ENCODE measurements at places on chromosomes 11 and 22.

- DNase-seq = no peak
These were observed 589.3 kb downstream of the INSC start for GRCh38 chr11:15704064-15704463.

DNA sequence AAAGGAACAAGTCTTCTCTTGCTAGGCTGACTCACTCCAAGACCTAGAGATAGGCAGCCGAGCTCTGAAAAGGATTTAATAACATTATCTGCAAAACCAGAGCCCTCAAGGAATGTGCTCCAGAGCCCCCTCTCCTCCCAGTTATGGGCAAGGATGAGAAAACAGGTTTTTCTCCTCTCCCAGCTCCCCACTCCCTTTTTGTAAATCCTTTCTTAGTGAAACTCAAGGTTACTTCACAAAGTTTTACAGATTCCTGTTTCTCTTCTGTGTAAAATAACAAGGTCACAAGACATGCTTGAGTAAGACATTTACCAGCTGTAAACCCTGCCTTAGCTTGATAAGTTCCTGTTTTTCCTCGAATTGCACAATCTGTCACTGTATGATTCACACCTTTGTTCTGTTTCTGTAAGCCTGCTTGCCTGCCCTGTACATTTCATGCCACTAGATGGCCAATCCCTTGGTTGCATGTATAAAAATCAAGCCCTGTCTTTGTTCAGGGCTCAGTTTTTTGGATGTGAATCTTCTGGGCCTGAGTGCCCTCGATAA, 489.4 kb downstream of the KCNA4 start:
- DNase-seq = no peak

- DNase-seq = no peak
These were observed 127.3 kb upstream of the SEZ6L start for GRCh38 chr22:26041931-26042330.

DNA sequence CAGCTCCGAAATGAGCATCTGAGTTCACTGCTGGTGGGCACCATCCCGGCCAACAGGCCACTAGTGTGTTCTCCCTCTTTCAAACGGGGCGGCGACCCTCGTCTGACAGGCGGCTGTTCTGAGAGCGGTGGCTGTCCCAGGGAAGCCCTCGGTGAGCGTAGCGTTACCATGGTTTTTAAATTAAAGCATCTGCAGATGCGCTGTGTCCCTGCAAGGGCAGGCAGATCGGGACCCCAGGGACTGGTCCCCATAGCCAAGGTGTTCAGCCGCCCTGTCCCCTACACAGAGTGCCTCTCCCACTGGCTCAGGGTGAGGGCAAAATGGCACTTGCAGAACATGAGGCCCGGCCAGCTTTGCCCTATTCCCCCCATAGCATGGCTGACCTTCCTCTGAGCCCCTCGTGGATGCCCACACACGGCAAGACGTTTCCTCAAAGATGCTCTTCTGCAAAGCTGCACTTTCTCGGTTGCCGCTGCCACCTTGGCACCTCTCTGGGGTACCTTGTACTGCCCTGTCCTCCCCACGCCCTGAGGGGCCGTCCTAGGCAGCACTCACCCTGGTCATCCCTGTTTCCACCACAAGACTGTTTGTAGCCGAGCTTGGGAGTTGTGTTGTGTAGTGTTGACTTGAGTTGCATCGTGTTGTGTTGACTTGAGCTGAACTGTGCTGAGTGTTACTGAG, 51.9 kb upstream of the KCNQ1OT1 start:
- DNase-seq = no peak

- DNase-seq = no peak
These were observed 239.7 kb downstream of the CTTN start for GRCh38 chr11:70637949-70638583.

GRCh38 chr11:57135020-57135751, 46.6 kb upstream of the LRRC55 start:
- DNase-seq = no peak

- DNase-seq = no peak
These were observed 135.4 kb upstream of the LARGE1 start for GRCh38 chr22:34055525-34056200.

GRCh38 chr11:9853929-9854552, 190.2 kb downstream of the SWAP70 start:
- DNase-seq = no peak

- no peak for DNase-seq
These were observed 25.8 kb upstream of the DAGLA start for GRCh38 chr11:61654397-61654829.

DNA sequence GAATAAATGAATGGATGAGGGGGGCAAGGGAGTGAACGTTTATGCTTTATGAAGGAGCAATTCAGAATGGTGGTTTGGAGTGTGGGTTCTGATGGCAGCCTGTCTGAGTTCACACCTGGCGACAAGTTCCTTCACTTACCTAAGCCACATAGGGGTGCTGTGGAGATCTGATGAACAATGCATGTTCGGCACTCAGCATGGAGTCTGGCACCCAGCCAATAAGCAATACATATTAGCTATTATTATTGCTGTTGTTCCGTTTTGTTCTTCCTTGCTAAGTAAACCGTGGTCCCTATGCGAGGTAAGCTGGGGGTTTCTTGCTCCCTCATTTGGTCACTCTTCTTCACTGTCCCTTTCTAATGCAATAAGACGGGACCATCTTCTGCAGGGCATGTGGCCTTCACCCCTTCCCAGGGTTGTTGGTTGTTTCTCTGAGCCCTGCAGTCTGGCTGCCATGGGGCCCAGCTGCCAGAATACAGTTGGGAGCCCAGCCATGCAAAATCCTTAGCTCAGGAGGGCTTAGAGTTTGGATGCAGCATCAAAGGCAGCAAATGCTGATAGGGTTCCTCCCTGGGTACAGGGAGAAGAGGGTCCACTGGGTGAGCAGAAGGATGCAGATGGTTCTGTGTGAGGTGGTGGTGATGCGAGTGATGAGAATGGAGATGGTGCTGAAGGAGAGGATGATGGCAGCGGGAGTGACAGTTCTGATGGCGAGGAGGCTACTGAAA, 6.4 kb upstream of the PKNOX2 start:
- no peak for DNase-seq

DNA sequence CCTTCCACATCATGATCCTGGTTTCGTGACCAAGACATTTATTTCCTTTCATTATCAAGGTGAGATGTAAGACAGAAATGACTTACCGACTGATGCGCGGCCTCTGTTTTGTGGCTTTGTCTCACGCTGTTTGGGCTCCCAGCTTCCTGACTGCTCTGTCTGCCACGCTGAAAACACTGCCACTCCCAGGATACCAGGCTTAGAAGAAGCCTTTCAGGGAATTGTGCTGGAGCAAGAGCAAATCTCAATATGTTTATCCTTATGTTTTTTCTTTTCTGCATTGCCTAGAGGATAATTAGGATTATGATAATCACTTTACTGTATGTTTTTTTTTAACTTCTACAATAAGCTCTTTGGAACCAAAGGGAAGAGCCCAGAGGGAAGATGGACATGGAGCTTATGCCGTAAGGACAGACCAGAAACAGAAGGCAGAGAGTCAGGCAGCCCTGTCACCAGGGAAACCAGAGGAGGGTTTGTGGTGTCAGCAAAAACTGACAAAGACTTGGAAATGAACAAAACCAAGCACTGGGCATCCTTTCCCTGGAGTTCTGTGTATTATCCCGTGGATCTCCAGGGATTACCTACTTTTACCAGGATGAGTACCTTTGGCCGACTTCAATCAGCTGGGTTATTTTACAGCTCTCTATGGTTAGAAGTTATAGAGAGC, 68.2 kb upstream of the ISX start:
- no peak for DNase-seq

GRCh38 chr11:34423300-34423699, 15.4 kb upstream of the CAT start:
- DNase-seq = no peak

GRCh38 chr11:85385547-85385946, 241.6 kb downstream of the DLG2 start:
- no peak for DNase-seq

GRCh38 chr11:26229257-26229656, 102.7 kb upstream of the ANO3 start:
- no peak for DNase-seq

DNA sequence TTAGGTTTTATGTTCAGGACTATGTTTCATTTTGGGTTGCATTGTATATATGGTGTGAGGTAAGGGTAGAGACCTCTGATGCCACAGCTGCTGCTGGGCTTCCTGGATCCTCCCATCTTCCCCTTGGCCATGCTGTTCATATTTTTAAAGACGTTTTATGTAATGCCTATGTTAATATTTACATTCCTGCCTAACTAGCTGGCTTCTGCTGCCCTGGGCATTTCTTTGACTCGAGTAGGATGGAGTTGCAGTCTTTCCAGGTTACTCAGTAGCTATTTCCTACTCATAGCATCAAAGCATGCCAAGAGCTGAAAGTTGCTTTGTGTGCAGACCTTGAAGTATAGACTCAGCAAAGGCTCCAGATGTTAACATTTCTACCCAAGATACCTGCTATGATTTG, 220.5 kb upstream of the CADM1 start:
- no peak for DNase-seq

DNA sequence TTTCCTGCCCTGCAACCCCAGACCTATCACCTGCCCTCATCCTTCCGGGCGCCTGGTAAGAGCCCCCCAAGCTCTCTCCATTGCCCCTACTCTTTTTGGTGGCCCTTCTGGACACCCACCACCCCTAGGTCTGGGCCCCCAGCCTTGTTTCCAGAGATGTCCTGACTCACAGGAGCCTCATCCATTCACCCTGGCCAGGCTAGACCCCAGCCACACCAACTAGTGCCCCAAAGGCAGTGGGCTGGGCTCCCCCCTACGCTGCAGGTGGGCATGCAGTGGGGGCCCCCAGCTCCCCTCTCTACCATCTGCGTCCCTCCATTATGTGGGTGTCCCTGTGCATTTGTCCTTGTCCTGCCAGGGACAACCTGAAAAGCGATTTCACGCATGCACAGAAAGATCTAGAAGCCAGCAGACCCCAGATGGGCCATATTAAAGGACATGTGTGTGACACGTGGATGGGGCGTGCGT, 1.4 kb downstream of the MRGPRF start:
- DNase-seq = no peak

DNA sequence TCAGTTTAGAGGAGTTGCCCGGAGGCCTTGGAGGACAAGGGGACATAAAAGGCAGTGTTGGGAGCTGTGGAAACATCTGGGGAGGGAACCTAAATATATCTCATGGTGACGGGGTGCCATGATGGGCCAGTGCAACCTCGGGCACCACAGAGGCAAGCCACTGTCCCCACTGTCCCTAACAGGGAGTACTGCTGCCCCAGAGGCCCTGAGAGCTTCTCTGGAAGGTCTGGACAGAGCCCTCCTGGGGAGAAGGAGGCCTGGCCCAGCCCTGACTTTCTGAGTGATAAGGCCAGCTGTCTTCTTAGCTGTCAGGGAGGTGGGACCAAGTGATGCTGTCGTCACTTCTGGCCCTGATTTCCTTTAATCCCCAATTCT, 5.5 kb upstream of the P2RY6 start:
- DNase-seq = no peak

DNA sequence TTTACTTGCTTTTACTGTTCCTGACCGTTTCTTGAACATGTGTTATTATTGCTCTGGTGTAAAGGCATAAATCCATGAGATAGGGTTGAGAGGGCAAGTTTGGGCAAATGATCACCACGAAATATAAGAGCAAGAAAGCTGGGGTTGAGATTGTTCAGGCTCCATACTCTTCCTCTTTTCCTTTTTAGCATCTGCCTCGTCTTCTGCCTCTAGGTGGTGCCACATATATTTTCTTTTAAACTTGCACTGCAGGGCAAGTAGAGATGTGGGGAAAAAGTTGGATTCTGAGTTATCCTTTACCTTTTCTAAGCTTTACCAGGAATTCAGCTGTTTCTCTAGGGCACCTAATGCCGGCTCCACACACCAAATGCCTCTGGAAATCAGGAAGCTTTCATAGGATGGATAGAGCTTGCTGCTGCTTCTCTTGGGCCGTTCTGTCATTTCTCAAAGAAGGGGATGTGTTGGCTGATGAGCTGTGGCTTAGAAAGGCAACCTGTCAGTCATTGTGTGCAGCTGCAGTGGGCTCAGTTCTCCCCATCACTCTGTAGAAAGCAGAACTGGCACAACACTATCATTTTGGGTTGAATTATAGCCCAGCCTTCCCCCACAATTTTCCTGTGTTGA, 98.2 kb downstream of the LDLRAD3 start:
- DNase-seq = no peak

DNA sequence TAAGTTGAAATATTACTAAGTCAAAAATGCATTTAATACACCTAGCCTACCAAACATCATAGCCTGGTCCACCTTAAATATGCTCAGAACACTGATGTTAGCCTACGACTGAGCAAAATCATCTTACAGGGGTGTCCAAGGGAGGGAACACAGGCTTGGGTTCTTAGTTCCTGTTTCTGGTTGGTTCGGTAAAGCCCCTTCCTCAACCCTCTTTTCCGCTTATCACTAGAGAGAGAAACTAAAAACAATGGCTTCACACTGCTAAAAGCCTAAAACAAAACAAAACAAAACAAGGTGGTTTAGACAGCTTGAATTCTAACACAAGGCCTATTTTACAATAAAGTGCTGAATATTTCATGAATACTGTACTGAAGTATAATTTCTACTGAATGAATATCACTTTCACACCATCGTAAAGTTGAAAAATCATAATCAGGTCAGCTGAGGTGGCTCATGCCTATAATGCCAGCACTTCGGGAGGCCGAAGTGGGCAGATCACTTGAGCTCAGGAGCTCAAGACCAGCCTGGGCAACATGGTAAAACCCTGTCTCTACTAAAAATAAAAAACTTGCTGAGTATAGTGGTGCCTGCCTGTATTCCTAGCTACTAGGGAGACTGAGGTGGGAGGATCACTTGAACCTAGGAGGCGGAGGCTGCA, 118.0 kb downstream of the SIK3 start:
- peak; percentile 40 for DNase-seq

All from CD8-positive, alpha-beta T cell (primary cell).